ENCODE measurements at places on chromosomes 16 and 17.

GRCh38 chr17:45368651-45369050, 51.8 kb upstream of the MAP3K14 start:
- no peak for DNase-seq

- no peak for DNase-seq
Observed at GRCh38 chr17:37312137-37312923, 63.5 kb upstream of the C17orf78 start.

DNA sequence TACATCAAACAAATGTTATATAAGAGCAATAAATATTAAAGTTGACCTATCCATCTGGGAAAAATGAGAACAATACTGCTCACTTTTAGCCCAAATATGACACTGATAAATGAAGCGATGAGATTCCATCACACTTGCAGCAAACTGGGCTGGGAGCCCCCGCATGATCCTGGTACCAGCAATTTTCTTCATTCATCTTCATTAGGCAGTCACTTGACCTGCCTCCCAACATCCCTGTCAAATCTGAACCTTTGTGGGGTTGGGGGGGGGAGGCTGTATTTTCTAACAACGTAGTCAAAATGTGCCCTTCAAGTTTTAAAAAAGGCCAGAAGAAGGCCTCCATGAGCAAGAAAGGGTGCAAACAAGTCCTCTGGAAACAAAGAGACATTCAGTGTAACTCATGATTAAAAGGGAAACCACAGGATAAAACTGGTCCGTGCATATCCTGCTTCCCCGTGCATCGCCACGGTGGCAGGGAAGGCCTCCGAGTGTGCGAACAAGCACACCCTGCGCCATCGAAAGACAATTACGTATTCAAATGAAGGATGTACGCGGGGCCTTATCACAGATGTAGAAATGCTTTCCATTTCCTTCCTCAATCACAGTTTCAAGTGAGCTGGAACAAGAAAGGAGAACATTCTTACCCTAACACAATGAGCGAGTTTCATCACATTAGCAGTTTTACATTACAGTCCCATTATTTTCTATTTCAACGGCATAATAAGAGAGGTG, 48.4 kb downstream of the TOX3 start:
- peak; percentile 54 for DNase-seq

DNA sequence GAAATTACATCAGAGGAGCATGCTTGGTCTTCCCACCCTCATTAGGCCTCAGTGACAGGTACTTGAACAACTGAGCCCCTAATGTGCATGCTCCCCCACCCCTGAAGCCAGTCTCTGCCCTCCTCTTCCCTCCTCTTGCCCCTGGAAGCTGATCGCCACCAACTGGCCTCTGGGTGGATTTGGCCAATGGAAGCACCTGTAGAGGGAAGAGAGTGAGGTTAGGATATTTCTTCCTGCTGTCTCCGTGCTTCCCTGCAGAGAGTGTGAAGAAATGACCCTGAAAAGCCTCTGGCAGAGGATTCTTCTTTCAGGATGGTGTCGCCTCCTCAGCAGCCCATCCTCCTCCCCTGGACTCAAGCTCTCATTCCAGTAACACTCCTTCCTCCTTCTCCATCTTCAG, 5.9 kb upstream of the CBLN1 start:
- DNase-seq: no peak

DNA sequence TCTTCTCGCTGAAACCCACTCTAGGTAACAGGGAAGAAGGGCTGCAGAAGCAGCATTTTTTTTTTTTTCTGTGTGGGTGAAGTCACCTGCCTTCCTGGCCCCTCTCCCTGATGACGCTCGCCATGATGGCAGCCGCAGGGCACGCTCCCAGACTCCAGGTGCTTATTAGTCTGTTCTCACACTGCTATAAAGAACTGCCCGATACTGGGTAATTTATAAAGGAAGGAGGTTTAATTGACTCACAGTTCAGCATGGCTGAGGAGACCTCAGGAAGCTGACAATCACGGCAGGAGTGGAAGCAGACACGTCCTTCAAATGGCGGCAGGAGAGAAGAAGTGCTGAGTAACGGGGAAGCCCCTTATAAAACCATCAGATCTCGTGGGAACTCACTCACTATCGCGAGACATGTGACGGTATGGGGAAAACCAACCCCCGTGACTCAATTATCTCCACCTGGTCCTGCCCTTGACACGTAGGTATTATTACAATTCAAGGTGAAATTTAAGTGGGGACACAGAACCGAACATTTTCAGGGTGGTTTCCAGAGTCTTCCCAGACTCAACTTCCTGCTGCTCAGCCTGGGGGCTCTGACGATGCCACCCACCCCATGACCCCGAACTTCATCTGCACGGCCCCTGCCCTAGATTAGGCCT, 34.9 kb upstream of the NLRP1 start:
- DNase-seq: no peak

- no peak for DNase-seq
Observed at GRCh38 chr16:31718998-31719397, 154.6 kb upstream of the ZNF267 start.

GRCh38 chr17:6713130-6713917, at the start of gene SLC13A5:
TSS of gene SLC13A5 (minus strand) at chr17:6713369. CDS start at chr17:6713333, 36 bp downstream.
- DNase-seq: no peak

DNA sequence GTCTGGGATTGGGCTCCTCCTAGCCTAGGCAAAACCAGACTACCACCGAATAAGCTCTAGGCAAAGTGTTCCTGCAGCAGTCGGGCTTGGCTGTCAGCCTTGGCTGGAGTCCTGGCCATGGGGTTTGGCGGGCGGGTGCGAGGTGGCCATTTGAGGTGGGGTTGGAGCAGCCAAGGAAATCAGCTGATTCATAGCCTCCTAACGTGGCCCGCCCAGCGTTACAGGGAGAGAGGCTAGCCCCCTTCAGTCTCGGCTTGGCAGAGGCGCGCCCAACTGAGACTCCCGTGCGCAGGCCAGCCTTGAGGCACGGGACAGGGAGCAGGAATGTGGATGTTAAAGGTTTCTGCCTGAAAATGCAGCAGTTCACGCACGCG, 1.9 kb downstream of the PMP22 start:
- DNase-seq: peak; percentile 85

DNA sequence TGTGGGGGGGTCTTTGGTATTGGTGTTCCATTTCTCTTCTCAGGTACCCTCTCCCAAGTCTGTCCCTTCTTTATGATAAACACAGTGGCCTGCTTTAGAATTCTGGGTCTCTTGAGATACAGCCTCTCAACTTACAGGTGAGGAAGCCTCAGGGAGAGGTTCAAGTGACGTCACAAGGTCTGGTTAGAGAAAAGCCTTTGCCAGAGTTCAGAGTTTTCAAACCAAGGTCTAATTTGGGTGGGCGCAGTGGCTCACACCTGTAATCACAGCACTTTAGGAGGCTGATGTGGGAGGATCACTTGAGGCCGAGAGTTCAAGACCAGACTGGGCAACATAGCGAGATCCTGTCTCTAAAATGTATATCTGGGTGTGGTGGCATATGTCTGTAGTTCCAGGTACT, 2.1 kb downstream of the IRF8 start:
- DNase-seq: no peak

GRCh38 chr16:56019274-56019673, 144.1 kb upstream of the CES5A start:
- DNase-seq: no peak

- DNase-seq: no peak
Observed at GRCh38 chr17:77618731-77619130, 339.8 kb upstream of the TNRC6C start.

- no peak for DNase-seq
Observed at GRCh38 chr17:81206166-81206565, 16.6 kb downstream of the CEP131 start.

All from globus pallidus (tissue), 1 donor.